Stimulated activated CD4-positive, alpha-beta T cell treated with anti-CD3 and anti-CD28 coated beads, Interleukin-2, amount 100 ng/mL, for 4 hours (primary cell): ENCODE measurements at places on chromosomes 7 and 10.

DNA sequence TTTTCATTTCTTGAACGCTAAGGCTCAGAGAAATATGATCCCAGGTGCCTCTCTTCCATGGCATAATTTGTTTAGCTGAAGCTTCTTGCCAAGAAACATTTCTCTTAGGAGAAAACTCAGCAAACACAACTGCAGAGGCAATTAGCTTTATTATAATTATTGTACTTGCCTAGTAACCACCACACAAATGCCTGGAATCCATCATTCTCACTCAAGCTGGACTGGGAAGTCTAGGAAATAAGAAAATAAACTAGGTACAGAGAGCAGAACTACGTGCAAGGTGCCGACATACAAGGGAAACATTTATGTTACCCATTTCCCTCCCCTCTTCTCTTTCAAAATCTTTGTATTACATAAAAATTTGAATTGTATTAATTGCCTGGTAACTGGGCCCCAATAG, 15.1 kb downstream of the SLC35B4 start:
- DNase-seq = no peak

DNA sequence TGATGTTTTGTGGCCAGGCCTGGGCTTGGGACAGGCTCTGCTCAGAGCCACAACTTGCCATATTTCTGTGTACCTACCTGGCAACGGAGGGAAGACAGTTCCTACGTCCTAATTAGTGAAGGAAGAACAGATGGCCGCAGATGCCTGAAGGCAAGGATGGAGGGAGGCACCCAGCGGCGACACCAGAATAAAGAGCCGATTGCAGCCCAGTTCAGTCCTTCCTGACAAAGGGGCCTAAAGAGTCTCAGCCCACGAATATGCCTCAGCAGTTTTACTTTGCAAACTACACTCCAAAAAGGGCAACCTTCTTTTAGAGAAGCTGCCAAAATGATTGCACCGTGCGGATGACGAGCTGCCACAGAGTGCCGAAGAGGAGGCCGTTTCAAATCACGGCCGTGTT, 585.8 kb downstream of the GLRX3 start:
- no peak for DNase-seq

GRCh38 chr10:33102071-33102470, 144.0 kb upstream of the ITGB1 start:
- DNase-seq = no peak

DNA sequence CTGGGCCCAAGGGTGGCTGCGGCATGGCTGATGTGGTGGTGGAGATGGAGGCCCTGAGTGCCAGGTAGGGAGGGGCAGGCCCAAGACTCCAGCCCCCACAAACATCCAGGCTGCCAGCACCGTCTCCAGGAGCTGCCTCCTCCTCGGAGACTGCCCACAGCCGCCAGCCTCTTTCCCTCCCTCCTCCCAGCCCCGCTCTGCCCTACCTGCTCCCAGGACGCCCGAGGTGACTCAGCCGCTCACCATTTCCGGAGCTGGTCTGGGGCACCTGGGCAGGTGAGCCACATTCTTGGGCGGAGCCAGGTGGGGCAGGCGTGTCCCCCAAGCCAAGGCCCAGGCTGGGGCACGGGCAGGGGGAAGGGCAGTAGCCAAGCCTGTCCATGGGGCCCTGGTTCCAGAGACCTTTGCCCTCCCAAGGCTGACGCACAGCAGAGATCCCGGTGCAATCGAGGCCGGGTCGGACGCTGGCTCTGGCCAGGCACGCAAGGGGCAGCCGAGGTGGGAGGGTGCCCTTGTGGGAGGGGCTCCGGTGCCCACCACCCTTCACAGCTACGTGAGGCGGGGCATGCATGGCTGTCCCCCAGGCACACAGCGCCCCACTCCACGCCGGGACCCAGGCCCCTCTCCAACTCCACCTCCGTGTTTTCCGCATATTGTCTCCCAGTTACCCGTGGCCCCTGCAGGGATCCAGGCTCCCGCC, 8.8 kb downstream of the ADAP1 start:
- no peak for DNase-seq

DNA sequence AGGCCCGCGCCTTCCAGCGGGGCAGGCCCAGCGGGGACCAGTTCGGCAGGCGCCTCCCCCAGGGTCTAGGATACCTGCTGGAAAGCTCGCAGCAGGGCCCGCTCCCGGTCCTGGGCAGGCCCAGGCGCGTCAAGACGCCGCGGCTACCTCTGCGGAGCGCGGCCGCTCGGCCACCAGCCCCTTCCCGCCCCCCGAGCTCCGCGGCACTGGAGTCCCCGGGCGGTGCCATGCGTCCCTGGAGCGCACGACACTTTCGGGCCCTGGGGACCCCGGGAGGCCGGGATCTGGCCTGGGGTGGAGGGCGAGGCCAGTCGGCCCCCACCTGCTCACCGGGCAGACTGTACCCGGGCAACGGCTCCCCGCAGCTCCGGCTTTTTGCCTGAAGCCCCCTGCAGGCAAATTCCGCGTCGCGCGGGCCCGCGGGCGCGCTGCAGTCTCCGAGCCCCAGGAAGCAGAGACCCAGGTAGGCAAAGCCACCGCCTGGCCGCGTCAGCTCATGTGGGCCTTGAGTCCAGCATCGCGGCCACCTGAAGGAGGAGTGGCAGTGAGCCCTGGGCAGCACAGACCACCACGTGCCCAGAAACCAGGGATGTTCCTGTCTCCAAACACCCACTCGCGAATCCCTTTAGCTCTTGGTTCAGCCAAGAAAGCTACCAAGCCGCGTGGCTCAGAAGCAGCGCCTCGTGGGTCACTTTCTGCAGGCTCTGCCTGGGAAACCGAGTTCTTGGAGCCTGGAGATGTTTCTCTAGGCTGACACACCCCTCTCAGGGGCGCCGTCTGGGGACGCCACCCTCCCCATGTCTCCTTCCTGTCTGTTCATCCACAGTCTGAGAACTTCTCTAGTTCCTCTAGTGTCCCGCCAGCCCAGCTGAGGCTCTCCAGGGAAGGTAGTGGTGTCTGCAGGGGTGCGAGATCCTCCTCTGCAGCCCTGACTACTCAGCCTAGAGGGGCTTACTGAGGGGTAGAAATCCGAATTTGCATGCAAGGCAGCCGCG, 46.1 kb upstream of the APBB1IP start:
- DNase-seq = no peak

GRCh38 chr7:145884716-145885514, 231.7 kb upstream of the CNTNAP2 start:
- DNase-seq = no peak

DNA sequence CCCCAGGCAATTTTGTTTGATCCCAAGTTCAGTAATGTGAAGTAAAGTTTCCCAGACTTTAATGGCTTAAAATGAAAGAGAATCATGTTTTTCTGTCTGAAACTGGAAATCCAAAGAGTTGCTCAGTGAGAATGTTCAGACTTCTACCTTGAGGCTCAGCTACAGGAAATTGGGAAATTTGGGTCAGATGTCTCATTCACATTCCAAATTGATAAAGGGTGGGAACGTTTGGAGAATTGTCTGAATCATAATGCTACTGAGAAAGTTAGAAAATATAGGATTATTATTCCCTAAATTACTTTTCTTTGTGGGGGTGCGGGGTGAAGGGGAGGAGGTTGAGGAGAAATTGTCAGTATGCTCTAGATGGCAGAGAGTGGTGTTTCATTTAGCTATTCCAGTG, 773.9 kb downstream of the LRMDA start:
- no peak for DNase-seq

GRCh38 chr7:5217851-5218331, 27.9 kb downstream of the WIPI2 start:
- DNase-seq = no peak

- no peak for DNase-seq
Observed at GRCh38 chr7:2258661-2259365, 16.8 kb downstream of the NUDT1 start.

GRCh38 chr7:76231583-76231982, 29.9 kb downstream of the SRRM3 start:
- DNase-seq = no peak

GRCh38 chr7:18320971-18321567, 174.5 kb upstream of the HDAC9 start:
- DNase-seq = no peak

- DNase-seq = no peak
Observed at GRCh38 chr10:86086418-86086817, 280.2 kb downstream of the GRID1 start.

DNA sequence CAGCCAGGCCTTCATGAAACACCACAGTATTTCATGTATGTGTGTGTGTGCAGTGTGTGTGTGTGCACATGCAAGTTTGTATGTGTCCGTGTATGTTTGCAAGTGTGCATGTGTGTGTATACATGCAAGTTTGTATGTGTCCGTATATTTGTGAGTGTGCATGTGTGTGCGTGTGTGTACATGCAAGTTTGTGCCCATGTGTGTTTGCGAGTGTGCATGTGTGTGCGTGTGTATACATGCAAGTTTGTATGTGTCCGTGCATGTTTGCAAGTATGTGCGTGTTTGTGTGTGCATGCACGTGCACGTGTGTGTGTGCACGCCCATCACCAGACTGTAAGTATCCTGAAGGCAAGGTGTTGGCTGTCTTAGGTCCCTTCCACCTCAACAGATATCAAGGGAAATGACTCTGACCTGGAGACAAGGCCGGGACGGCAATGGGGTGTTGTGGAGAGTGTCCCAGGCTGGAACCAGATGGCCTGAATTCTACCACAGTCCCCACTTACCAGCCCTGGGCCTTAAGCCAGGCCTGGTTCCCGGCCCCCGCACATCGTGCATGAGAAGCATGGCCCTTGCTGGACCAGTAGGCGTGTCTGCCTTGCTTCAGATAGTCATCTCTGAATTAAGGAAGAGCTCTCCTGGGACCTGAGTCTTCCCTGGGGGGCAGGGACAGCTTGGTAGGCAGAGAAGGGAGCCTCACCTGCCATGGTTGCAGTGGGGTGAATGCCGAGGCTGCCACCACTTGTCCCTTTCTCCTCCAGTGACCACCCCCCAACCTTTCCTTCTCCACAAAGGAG, 140.0 kb downstream of the GRK5 start:
- no peak for DNase-seq

GRCh38 chr10:3097160-3097559, 29.8 kb downstream of the PFKP start:
- no peak for DNase-seq

DNA sequence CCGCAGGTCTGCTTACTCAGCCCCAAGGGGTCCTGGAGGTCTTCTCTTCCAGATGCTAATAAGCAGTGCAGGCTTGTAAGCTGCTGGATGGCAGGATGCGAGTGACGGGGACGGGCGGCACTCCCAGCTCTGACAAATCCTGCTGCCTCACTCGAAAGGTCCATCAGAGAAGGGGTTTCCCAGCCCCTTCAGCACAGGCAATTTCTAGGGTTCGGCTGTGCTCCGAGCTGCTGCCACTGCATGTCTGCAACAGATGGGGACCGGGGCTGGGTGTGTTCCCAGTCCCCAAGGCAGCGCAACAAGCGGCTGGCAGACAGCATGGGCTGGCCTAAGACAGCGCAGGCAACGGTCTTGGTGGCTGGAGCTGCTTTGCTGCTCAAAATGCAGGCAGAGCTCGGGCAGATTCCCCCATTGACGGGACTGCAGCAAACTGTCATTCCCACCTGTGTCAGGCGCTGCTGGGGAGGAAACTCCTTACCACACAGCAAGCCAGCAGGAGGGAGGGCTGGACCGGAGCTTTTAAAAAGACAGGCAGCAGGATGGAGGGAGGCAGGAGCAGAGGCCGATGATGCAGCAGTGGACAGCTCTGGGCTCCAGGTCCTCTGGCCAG, 62.4 kb downstream of the PRKAG2 start:
- DNase-seq = no peak

DNA sequence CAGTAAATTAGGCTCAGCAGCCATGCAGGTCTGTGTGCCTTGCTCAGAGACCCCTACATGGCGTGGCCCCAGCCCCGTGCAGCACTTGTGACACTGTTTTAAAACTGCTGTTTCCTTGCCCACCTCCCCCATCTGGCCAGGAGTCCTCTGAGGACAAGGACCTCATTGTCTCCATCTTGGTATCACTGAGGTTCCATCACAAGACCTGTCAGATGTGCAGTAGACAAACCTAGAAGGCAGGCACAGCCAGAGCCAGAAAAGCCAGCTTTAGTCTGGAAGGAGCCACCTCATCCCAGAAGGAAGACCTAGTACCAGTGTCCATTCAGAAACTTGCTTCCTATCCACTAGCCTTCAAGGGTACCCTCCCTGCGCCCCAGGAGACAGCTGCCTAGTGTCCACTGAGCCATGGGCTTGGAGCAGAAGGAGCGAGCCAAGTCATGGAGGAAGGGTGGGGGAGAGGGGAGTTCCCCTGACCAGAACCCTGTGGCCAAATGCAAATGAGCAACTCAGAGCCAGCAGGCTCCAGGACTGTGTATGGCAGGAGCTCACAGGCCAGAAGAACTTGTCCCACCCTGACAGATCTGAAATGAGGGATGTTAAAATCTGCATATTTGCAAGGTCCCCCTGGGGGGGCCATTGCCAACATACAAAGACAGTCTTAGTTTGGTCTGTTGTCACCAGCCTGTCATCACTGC, 176.1 kb downstream of the SH3PXD2A start:
- DNase-seq = no peak

- DNase-seq = no peak
Observed at GRCh38 chr7:127776776-127777386, 124.9 kb downstream of the SND1 start.

GRCh38 chr7:84044834-84045233, 149.8 kb downstream of the SEMA3A start:
- no peak for DNase-seq

DNA sequence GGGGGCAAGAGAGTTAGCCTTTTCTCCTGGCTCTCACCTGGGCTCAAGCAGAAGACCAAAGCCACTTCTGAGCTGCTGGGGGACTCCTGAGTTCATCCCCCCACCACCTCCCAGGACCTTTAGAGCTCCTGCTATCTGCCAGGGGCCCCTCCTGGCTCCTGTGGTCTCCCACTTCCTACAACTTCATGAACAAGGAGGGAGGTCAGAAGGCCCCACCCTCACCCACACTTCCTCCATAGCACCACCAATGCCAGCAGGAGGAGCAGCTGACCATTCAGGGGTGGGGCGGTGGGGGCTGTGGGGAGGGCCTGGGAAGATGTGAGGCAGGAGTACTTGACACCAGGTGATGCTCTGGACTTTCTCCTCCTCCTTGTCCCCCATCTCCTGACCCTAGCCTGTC, 32.6 kb upstream of the ADCYAP1R1 start:
- DNase-seq = no peak

DNA sequence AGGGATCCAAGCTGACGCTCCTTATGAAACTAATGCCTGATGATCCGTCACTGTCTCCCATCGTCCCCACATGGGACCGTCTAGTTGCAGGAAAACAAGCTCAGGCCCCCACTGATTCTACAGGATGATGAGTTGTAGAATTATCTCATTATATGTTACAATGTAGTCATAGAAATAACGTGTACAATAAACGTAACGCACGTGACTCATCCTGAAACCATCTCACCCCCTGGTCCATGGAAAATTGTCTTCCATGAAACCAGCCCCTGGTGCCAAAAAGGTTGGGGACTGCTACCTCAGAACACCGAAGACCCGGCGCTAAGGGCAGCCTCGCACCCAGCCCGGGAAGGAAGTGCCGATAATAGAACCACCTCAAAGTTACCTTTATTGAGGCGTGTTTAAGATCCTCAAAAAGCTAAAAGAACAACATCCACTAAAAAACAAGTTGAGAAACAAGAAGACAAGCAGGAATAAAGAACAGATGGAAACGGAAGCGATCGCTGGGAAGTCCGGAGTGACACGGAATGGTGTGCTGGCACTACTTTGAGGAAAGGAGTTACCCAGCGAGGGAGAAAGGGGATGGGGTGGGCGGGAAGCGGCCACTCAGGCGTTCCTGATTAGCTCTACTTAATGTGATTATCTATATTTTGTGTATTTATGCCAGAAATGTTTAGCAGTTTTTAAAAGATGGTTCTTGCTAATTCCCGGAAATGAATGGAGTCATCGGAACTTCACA, 50.1 kb upstream of the PRKAR1B start:
- no peak for DNase-seq

GRCh38 chr10:63901881-63902280, 380.7 kb downstream of the REEP3 start:
- no peak for DNase-seq

- no peak for DNase-seq
Observed at GRCh38 chr7:94669773-94670495, 14.0 kb upstream of the SGCE start.
